ENCODE measurements at places on chromosomes 1 and 21. TPM values are rescaled to one million over a fixed set of nuclear protein-coding genes. Genes with fewer than 3 reads are reported as not detected.

Gene SLAMF8
- 0.39 TPM for total RNA-seq

Gene AGT
- not detected for total RNA-seq

Gene DPT
- total RNA-seq, result not detected

Gene RGS8
- total RNA-seq, result not detected

Gene PRDM2
- total RNA-seq, result 36.2 TPM

Gene AADACL4
- not detected for total RNA-seq

Gene KLHL21
- total RNA-seq, result 15.7 TPM

Gene ANGPTL1
- not detected for total RNA-seq

Gene TDRD10
- total RNA-seq, result not detected

Gene REN
- not detected for total RNA-seq

Gene MYBPHL
- total RNA-seq, result not detected

Gene AUNIP
- 9.6 TPM for total RNA-seq

Gene CYP4A11
- not detected for total RNA-seq

Gene OR2AK2
- total RNA-seq, result not detected

Gene S100A4
- total RNA-seq, result 166 TPM

Gene KNCN
- not detected for total RNA-seq

Gene ZBTB21
- total RNA-seq, result 32.9 TPM

Gene MAP3K21
- 3.0 TPM for total RNA-seq

Gene RLF
- total RNA-seq, result 20.1 TPM

Gene GNG4
- 1.7 TPM for total RNA-seq

Gene MCOLN2
- 32.9 TPM for total RNA-seq

Gene C21orf91
- 20.8 TPM for total RNA-seq

Gene F13B
- not detected for total RNA-seq

Gene LCE1B
- not detected for total RNA-seq

Gene TRIM63
- total RNA-seq, result not detected

Gene LTN1
- total RNA-seq, result 29.4 TPM

Gene G0S2
- total RNA-seq, result 21.9 TPM

Gene LRRN2
- 0.05 TPM for total RNA-seq

Gene HENMT1
- 14.6 TPM for total RNA-seq

Gene ATP1A4
- total RNA-seq, result not detected

Gene DENND2C
- total RNA-seq, result 0.73 TPM

Gene RNF223
- total RNA-seq, result not detected

Gene FAM151A
- not detected for total RNA-seq

Gene VAMP3
- total RNA-seq, result 16.8 TPM

Gene LSS
- 14.1 TPM for total RNA-seq

Gene ASH1L
- total RNA-seq, result 28.1 TPM

Gene DMRTA2
- total RNA-seq, result not detected

Gene TMEM82
- not detected for total RNA-seq

Gene OVAAL
- total RNA-seq, result not detected

Gene ATPAF1
- 48.5 TPM for total RNA-seq

Gene SYT2
- total RNA-seq, result not detected

Gene TMPRSS15
- total RNA-seq, result not detected

Gene CTTNBP2NL
- 3.3 TPM for total RNA-seq

Gene S100A7A
- not detected for total RNA-seq

Gene PLCH2
- 5.1 TPM for total RNA-seq

Gene PTPRC
- 458 TPM for total RNA-seq

Gene OR10Z1
- not detected for total RNA-seq

Gene MATN1
- total RNA-seq, result 0.43 TPM

All from activated CD4-positive, alpha-beta T cell treated with anti-CD3 and anti-CD28 coated beads for 36 hours (primary cell).